ENCODE measurements at places on chromosomes 2 and 18.

- no peak for DNase-seq
These were observed 100.8 kb downstream of the TAF4B start for GRCh38 chr18:26327062-26327461.

GRCh38 chr2:70916291-70916690, 19.4 kb upstream of the ATP6V1B1 start:
- DNase-seq, result no peak

- no peak for DNase-seq
These were observed 395.3 kb upstream of the NXPH2 start for GRCh38 chr2:139175510-139175909.

- no peak for DNase-seq
These were observed 11.0 kb downstream of the MAP3K20 start for GRCh38 chr2:173086518-173087213.

DNA sequence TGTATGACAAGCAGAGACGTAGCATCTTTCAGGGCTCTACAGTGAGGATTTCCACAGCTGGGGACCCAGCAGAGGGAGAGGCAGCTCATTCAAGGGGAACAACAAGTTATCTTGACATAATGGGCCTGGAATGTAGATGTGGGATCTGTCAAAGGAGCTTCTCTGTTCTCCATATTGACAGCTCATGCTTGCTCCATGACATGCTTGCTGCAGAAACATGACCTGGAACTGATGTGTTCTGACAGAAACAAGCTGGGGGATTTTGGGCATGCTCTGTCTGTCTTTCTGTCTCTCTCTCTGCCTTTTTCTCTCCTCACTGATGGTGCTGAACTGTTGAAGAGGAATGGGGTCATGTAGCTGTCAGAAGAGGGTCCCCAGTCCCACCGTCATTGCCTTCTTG, 79.6 kb downstream of the MMADHC start:
- DNase-seq, result no peak

GRCh38 chr2:18745431-18746272, 156.3 kb upstream of the NT5C1B start:
- DNase-seq, result no peak

- no peak for DNase-seq
These were observed 648 bp downstream of the ARID5A start for GRCh38 chr2:96537066-96537733.

GRCh38 chr2:38806733-38807059, 28.7 kb downstream of the GEMIN6 start:
- DNase-seq, result no peak

DNA sequence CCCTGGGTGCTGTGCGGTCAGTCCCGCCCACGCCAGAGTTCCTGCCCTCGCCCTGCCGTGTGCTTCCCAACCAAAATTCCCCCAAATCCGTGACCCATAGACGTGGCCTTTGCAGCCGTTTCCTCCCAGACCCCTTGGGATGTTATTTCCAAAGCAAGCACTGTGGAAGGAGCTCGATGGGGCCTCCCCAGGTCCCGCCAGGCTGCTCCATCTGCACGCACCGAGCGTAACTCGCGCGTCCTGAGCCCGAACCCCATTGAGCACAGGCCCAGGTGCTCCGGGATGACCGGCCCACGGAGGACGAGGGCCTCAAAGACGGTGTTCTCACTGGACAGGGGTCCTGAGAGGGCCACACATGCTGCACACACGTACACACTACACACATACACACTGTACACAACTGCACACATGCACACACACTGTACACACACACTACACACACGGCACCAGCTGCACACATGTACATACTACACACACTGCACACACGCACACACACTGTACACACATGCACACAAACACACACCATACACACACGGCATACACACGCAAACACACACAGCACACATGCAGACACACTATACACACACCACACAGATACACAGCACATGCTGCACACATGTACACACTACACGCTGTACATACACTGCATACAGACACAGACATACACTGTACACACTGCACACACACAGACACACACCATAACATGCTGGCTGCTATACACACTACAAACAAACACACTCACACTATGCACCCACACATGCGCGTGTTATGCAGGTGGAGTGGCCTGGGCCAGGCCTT, 431.2 kb upstream of the SALL3 start:
- DNase-seq, result no peak

GRCh38 chr18:49365346-49365745, 95.1 kb downstream of the DYM start:
- no peak for DNase-seq

DNA sequence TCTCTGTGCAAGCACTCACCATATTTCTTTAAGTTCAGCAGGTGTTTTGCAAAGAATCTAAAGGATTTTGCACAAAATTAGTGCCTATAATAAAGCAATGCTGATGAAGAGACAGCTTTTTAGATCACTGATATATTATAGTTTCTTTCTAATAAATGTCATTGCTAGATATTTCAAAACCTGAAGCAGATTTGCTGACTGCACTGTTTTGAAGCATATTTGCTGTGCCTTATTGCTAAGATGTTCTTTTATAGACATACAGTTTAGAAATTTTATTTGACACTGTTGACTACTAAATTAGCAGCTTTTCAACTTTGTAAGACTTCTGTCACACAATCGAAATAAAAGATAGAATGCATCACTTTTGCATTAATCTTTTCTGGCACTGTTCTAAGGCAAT, 620.9 kb upstream of the CELF4 start:
- DNase-seq, result no peak

DNA sequence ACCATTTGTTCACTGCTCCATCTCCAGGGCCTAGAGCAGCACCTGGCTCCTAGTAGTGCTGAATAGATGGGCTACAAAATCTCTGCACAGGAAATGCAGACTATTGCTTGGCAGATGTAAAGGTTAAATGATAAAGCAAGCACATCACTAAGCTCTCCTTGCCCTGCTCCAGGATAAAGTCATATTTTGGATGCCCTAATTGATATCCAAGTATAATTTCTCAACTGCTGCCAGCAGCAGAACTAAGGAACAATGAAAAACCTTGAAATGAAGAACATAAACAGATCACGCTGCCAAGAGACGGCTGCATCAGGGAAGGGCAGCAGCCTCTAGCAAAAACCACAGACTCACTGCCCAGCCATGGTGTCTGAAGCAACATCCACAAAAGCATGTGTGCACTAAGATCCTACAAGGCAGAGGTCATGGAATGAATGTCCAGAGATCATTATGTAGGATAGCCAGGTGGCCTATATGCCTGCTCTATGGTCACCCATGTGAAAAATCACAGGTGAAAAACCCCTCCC, 134.7 kb downstream of the TMEM163 start:
- DNase-seq, result no peak

DNA sequence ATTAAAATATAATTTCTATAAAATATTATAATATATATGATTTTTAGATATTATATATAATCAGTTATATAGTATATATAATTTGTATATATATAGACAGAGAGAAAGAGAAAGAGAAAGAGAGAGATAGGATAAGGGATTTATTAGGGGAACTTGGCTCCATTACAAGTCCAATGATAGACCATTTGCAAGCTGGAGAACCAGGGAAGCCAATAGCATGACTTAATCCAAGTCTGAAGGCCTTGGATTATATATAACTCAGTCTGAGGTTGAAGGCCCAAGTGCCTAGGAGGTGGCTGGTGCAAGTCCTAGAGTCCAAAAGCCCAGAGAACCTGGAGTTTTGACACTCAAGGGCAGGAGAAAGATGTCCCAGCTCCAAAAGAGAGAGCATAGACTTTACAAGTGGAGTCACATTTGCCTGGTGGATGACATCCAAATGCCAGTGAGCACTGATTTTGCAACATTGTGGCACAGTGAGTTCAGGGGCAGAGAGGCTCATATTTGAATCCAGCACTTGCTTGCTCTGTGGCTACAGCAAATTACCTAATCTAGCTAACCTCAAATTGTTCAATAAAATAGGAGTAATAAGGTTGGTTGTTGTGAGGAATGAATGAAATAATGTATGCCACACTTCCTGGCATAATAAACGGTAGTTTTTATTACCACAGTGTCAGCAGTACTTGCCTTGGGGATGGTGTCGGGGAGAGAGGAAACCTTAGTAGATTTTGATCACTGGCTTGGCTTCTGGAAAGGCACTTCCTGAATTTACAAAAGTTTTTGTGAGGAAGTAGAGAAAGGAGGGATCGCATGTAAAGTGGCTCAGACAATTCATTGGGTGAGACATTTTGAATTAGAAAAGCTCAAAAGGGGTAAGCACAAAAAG, 69.6 kb upstream of the CD28 start:
- DNase-seq, result no peak

DNA sequence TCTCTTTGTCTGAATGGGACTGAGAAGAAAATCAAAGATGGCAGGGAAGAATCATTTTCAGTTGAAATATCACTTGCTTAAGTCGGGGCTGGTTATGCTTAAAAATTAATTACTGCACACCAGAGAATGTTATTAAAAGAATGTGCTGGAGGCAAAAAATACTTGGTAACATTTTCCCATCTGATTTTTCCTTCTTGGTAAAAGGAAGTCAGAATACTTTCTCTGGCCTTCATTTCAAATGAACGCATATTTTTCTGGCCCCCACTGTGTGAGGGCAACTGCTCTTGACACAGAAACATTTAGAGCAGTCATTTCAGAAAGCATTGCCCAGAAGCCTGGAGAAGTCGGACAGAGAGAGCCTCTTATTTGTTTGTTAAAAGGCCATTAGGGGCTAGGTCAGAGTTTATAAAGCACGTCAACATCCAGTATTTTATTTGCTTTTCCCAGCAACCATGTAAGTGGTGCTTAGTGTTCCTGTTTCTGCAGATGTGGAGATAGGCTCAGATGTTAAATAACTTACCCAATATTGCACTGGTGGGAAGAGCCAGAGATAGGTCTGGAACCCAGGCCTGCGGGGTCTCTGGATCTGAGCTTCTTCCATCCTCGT, 32.9 kb upstream of the LYPD6B start:
- no peak for DNase-seq

DNA sequence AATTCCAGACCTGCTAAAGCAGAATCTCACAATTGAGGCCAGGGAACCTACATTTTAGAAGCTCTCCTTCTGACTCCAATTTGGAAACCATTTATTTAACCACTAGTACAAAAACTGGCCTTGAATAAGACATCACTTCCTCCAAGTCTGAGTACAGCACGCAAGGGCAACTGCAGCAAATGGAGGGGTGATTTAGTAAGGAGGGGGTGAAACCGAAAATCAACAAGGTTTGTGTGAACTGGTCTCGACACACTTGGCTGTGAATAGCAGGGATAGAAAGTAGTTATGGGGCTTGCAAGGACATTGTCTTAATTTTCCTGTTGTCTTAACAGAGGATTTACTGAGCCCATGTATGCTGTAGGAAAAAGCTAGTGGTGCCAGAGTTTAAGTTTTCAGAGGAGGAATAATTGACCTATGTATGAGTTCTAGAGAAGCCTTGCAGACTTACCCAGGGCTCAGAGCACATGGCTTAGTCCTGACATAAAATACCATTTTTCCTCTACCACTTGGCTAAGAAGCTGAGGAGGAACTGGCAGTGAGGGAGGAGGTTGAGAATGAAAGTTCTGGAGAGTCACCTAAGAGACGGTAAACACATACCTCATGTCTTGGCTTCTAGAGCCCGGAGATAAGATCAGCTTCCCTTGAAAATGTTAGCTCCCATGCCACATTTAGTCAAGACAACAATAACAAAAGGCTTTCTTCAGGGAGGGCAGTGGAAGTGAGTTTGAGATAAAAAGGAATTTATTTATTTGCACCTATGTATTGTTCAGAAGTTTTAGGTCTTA, 114.8 kb downstream of the SMAD2 start:
- no peak for DNase-seq

- DNase-seq, result no peak
These were observed 36.0 kb downstream of the CHN1 start for GRCh38 chr2:174969091-174969734.

- DNase-seq, result no peak
These were observed 194.3 kb downstream of the LDLRAD4 start for GRCh38 chr18:13412901-13413300.

GRCh38 chr2:233551491-233551890, 15.1 kb downstream of the USP40 start:
- no peak for DNase-seq

GRCh38 chr2:44110444-44110843, 58.2 kb upstream of the PPM1B start:
- DNase-seq, result no peak

DNA sequence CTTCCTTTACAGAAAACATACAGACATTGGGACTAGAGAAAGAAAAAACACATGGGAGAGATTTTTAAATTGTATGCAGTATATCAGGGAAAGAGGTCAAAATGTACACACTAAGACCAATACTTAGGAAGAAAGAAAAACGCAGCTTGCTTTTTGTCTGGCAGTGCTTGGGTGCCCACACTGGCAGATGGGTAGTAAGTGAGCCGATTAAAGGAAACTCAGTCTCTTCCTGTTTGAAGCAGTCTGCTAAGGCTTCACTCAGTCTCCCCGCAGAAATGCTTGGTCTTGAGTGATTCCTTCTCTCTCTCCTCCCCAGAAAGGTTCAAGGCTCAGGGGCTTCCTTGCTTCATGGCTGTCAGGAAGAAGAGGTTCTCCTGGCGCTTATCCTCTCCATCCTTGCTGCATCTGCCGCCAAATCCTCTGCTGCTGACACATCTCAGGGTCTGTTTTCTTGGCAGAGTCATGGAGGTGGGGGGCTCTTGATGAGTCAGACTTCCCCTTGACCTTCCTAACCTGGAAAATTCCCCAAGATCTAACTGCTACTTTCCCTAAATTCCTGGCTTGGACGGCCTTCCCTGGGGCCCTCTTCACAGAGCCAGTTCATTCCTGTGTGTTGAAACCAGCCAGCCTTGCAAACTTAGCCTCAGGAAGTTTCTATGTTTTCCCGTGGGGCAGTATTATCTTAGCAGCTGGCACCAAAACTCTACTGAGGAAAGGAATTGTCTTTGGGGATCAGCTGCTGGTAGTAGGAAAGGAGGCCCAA, 10.5 kb upstream of the TMSB10 start:
- DNase-seq, result no peak

- no peak for DNase-seq
These were observed 4.3 kb upstream of the SNTG2 start for GRCh38 chr2:946073-946948.

- DNase-seq, result no peak
These were observed 154.8 kb downstream of the COL6A3 start for GRCh38 chr2:237259201-237259600.

DNA sequence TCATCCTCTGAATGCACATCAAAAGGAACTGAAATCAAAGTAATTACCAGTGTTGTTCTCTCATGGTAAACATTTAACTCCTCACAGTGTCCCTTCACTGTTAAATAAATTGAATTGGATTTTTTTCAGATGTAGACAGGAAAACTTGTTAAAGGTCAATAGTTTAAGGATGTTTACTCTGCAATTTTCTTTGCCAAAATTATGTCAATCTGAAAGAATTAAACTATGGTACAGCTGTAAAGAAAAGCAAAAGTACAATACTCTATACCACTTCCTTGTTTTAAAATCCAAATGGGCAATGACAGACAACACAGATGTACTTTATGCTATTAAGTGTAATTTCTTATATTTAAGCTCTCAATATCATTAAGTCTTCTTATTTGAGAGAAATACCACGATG, 153.2 kb downstream of the WDPCP start:
- DNase-seq, result no peak

Data from RWPE2 (cell line).